ENCODE measurements at places on chromosomes 6 and 20. TPM values are rescaled to one million over a fixed set of nuclear protein-coding genes. Genes with fewer than 3 reads are reported as not detected.

Gene MACROD2
- 36.7 TPM for polyA plus RNA-seq

Gene HLA-DRA
- not detected for polyA plus RNA-seq

Gene ZMYND8
- 50.3 TPM for polyA plus RNA-seq

Gene CHD6
- 80.6 TPM for polyA plus RNA-seq

Gene PSMB8
- polyA plus RNA-seq: 3.1 TPM

Gene GDAP1L1
- 13.4 TPM for polyA plus RNA-seq

Gene TP53TG5
- 3.8 TPM for polyA plus RNA-seq

Gene TSBP1
- not detected for polyA plus RNA-seq

Gene RBM24
- polyA plus RNA-seq: not detected

Data from Purkinje cell (primary cell).